ENCODE measurements at places on chromosomes 11 and 22.

DNA sequence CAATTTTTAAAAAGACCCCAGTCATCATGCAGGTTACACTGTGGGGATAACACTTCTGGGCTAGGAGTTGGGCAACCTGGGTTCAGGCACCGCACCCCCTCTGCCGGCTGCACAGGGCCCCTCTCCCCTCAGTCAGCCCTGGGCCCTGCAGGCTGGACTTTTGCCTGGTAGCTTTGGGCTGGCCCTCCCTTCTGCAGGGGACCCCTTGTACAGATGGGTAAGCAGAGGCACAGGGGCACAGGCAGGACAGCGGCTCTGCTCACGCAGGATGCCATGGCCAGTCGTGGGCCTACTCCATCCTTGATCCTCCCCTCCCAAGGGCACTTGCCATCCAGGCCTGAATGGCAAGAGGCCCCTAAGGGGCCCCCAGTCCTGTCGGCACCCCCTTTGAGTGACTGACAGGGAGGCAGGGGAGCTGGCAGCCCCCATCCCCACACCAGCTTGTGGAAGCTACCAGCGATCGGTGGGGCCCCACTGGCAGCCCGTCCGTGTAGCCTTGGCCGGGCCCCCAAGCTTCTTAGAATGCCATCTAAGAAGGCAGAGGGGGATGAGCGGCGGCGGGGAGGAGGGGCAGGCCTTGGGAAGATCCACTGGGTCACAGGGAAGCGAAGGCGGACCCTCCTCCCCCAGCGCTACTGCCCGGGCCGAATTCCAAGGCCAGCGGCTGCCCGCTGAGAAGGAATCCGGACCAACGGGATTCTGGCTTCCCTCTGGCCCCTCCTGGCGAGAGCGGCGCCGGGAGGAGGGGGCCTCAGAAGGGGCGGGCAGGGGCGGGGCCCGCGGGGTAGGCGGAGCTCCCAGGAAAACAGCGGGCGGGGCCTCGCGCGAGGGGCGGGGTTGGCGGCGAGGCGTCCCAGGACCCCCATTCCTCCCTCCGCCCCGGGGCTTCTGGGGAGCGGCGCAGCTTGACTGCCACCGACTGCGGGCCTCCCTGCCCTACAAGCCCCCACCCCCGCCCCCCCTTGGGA, 6.8 kb upstream of the CHKA start:
- DNase-seq, result no peak

GRCh38 chr11:14189874-14190273, 169.1 kb downstream of the RRAS2 start:
- no peak for DNase-seq

DNA sequence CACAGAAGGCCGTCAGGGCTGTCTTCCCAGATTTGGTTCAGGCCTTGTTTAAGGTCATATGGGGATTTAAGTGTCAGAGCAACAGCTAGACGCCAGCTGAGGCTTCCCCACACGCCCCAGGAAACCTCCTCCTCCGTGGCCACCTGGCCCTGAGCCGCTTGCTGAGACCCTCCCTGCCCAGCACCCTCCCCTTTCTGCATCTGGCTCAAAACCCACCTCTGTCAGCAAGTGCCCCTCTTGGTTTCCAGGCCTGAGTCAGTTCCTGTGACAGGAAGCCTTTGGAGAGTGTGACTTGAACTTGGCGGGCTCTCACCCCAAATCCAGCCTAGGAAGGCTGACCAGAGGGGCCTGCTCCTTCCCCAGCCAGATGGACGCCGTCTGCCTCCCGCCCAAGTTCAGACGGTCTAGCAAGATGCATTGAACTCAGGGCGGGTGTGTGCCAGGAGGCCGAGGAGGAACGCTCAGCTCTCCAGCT, 561 bp downstream of the FXYD2 start:
- DNase-seq, result no peak

- DNase-seq, result no peak
Measured at GRCh38 chr11:36346562-36347383, 50.7 kb downstream of the PRR5L start.

- no peak for DNase-seq
Measured at GRCh38 chr11:121086866-121087265, 14.2 kb upstream of the TECTA start.

DNA sequence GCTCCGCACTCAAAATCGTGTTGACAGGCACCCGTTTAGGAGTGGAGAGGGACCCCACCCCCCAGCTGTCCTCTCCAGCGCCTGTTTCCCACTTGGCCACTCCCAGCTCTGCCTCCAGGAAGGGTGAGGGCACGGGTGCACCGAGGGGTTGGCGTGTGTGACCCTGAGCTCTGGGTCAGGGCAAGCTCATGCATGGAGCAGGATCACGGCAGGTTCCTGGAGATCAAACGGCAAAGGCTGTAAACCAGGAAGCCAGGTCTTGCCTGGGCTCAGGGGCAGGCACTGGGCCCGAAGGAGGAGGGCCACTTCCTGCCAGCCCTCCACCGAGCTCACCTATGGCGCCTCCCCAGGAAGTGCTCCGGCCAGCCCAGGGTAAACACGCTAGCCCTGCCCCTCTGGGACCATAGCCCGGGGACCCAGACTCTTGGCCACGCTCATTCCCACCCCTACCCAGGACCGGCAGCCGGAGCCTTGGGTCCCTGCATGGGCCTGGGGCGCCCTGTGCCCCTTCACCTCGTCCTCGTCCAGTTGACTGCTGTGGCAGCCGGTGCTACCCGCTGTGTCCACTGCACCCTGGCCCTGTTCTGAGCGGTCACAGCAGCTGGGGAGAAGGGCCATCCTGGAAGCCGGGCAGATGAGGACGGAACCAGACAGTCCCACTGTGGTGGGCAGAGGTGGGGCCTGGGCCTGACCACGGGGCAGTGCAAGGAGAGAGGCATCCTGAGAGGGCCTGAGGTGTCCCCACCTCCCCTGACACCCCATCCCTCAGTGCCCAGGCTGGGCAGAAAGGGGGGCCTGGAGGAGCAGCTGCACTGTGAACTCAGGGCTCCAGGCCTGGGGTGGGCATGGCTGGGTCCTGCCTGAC, 1.0 kb upstream of the EPS8L2 start:
- no peak for DNase-seq

DNA sequence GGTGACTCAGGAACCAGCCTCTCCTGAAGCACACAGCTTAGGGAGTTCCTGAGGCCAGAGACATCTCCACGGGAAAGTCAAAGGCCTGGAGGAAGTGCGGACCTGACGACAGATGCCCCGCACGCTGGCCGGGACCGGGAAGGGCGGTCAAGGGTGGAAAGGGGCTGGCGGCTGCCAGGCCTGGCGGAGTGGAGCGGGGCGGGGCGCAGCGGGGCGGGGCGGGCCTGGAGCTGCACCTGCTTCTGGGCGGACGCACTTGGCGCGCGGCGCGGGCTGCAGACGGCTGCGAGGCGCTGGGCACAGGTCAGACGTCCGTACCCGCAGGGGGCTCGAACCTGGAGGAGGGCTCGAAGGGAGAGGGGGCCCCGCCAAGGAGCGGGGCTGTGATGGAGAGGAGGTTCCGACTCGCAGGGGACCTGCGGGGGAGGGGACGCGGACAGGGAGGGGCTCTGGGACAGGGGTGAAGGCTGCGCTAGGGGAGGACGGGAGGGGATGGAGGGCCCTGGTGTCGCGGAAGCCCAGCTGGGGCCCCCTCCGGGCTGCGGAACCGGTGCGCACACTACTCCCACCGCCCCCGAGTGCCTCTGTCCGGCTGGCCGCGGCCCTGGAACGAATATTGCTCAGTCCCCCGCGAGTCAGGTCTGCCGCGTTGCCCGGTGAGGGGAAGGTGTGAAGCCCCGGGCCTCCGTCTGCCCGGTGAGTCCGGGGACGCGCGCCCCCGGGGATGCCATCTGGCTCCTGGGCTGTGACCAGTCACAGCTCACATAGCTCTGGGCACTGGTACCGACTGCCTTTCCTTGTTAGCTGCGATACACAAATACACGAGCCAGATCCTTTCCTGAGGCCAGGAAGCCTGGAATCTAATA, at the start of gene TMEM45B:
TSS of gene TMEM45B (plus strand) at position 253 of the 866 bp plus-strand sequence. CDS start 36,635 bp downstream, outside the sequence.
- DNase-seq, result no peak

DNA sequence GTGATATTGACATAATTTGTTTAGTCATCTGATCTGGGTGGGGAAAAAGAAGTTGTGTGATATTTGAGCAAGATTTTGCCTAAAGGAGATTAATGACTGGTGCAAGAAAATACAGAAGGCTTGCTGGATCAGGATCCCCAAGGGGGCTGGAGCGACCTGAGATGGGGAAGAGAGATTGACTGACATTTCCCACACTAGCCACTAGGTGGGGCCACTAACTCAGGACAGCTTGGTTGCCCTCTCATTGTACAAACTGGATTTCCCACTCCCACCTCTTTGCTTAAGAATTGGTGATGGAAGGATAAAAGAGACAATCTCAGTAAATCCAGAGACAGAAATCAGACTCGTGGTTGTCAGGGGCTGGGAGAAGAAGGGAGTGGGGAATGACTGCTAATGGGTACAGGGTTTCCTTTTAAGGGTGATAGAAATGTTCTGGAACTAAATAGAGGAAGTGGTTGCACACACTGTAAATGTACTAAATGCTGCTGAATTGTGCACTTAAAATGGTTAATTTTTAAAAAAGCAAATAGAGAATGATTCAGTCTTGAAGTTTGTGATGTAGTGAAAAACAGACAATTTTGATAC, 50.7 kb downstream of the CTTN start:
- DNase-seq, result no peak

- no peak for DNase-seq
Measured at GRCh38 chr11:76665172-76665571, 5.4 kb downstream of the LRRC32 start.

DNA sequence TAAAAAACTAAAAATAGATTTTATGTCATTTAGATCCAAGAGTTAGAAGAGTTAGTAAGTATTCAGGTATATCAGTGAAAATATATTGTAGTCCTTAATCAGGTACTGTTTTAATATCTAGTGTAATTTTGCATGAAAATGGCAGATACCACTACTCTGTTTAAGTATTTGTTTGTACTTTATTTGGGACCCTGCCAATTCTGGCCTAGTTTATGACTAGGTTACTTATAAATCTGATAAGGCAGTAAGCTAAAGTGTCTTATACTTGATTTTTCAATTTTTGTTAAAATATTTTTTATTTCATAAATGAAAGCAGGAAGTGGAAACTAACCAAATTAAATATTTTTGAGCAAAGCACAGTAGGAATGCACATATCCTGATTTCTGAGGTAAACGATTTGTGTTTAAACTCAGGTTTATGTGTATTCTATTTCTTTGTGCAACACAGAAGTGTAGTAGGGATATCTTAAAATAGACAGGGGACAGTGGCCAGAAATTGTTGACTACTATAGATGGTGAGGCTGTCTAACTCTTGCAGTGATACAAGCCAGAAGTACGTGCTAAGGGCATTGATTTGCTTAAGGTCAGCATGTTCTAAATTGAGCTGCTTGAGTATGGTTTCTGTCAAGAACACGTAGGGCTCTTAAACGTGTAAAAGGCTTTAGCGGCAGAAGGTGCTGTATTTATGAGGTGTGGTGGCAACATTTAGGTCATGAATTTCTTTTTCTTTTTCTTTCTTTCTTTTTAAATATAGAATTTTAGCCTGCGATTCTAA, 34.0 kb downstream of the HIPK3 start:
- no peak for DNase-seq

- no peak for DNase-seq
Measured at GRCh38 chr11:35541621-35542375, 16.4 kb upstream of the PAMR1 start.

- no peak for DNase-seq
Measured at GRCh38 chr11:45610627-45611026, 54.8 kb downstream of the CHST1 start.

DNA sequence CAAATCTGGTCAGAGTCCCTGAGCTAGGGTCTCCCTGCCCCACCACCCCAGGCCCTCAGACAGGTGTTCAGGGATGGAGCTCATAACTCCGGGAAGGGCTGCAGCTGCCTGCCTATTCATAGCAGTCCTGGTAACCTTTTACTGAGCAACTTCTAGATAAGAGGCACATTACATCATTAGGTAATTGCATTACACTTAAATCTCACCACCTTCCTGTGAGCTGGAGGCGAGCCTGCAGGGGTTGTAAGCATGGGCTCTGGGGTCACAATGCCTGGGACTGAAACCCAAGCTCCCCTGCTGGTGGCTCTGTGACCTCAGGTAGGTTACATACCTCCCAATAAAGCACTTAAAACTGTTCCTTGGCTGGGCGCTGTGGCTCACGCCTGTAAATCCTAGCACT, 22.5 kb downstream of the TP53I11 start:
- DNase-seq, result no peak

GRCh38 chr11:131044851-131045250, 128.6 kb upstream of the SNX19 start:
- DNase-seq, result no peak

- no peak for DNase-seq
Measured at GRCh38 chr11:77113382-77114088, 10.9 kb downstream of the OMP start.

DNA sequence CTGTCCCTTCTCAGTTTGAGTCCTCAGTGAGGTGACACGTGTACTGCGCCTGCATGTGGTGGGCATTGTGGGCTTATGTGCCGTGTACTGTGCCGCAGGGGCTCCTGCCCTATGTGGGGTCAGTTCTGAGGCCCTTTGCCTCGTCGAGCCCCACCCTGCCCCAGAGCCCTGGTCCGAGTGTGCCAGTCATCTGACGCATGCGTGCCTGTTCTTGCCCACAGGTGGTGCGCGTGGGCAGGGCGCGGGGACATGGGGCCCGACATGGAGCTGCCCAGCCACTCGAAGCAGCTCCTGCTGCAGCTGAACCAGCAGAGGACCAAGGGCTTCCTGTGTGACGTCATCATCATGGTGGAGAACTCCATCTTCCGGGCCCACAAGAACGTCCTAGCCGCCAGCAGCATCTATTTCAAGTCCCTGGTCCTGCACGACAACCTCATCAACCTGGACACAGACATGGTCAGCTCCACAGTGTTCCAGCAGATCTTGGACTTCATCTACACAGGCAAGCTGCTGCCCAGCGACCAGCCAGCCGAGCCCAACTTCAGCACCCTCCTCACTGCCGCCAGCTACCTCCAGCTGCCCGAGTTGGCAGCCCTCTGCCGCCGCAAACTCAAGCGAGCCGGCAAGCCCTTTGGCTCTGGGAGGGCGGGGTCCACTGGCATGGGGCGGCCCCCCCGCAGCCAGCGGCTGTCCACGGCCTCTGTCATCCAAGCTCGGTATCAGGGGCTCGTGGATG, 22.3 kb upstream of the TMEM191C start:
- DNase-seq, result no peak

GRCh38 chr11:44557464-44557863, 8.0 kb upstream of the CD82 start:
- no peak for DNase-seq
